Activated T-cell treated with anti-CD3 and anti-CD28 coated beads for 4 hours (primary cell): ENCODE measurements at places on chromosomes 4 and X.

DNA sequence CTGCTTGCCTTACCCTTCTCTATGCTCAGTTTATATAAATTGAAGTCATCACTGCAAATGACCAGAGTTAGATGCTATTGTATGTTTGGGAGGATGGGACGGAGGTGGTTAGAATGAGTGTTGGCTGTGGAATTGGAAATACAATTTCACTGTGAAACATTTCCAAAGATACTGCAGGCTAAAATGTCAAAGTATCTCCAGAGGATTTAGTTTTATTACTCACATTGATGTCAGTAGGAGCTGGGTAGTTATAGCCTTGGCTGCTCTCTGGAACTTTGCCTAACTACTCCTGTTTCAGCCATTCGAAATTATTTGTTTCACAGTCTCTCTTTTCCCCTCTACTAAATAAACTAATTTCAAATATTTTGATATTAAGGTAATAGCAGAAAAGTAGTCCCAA, 92.6 kb upstream of the PPP3CA start:
- DNase-seq = no peak

DNA sequence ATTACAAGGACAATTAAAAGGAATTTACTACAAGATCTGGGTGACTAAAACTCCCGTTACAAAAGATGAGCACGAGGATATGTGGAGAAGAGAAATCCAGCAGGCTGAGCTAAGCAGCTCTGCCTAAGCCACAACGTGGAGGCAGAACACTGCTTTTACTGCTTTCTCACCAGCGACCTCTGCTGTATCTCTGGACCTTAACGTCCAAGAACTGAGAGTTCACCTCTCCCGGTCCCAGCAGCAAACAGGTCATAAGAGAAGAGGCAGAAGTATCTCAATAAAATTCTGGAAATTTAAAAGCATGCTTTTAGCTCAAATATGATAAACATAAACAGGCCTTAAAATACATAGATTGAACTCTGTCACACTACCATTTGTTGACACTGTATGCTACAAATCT, 81.0 kb downstream of the ADGRA3 start:
- DNase-seq = no peak

GRCh38 chrX:16103625-16104024, 19.7 kb upstream of the GRPR start:
- no peak for DNase-seq

GRCh38 chrX:73563738-73564068, 706 bp downstream of the CHIC1 start:
- DNase-seq = no peak

DNA sequence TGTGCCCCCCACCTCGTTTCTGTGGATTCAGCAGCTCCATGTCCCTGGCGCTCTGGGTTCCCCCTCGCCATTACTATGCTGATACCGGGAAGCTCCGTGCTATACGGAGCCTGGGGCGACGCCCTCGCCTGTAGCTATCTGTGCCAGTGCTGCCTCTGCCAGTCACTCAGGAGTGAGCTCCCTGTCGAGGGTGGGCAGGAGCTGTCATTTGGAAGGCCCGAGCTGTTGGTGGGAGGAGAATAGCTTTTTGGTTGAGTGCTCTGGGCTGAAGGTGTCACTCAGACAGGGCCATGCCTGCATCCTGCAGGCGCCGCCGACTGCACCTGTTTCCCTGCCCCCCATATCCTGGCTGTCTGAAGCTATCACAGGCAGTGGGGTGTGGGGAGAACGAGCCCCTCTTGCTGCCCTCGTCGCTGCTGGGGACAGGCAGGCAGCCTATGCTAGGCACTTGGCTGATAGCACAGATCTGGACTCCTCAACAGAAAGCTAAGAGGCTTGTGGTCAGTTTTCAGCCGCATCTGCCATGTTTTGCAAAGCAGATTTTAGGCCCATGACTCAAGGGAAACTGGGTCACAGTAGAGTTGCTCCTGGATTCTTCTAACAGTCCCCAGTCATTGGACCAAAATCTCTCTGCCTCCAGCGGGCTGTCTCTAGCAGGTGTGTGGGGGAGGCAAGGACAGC, 31.8 kb downstream of the CPLX1 start:
- no peak for DNase-seq

DNA sequence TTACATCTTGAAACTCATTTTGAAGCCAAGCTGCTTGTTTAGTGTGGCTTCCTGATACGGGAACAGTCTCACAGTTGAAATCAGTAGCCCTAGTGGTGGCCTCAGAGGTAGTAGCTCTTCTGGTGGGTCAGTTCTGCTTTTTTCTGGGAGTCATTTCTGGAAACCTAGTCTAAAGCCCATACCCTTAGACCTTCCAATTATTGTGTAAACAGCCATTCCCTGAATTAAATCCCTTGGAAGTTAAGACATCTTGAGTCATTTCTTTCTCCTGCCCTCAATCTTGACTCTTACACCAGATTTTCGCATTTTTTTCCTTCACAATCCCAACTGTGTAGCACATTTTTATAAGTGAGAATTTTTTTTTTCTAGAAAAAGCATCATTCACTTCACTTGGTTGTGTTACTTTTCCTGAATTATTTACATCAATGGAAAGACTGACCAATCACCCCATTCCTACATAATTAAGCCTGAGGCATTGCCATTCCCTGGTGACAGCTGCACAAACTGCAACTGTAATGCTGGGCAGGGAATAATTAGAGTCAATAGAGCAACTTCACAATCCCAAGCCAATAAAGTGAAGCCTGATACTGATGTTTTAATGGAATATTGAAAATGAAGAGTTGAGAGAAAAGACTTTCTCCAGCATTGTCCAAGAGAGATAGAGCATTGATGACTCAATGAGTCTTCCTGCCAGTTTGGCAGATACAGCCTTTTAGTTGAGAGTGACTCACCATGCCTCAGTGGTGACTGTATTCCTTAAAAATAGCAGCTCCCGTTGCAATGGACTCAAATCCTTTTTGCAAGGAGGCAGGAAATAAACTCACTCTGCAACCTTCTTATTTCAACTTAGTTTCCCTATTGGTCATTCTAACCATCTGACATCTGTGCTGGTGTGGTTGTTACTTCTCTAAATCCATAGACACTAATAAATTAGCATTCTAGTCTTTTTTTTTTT, 13.0 kb upstream of the SEPSECS start:
- DNase-seq = no peak

- DNase-seq = no peak
These were observed 181.2 kb downstream of the AFF2 start for GRCh38 chrX:148681605-148682004.

DNA sequence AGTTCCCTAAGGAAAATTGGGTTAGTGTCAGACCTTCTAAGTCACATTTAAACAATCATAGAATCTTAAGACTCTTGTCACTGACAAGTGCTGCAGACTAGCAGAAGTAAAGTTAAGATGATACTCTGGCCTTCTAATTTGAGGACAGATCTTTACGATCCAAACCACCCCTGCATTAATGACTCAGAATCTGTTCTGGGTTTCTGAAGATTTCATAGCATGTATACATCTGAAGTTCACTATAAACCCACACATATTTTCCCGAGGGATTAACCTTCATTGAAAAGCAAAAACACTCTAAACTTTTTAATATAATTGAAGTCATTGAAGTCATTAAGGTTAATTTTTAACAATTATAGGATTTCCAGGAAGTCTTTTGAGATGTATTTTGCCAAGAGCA, 674.3 kb downstream of the IQCM start:
- DNase-seq = no peak

DNA sequence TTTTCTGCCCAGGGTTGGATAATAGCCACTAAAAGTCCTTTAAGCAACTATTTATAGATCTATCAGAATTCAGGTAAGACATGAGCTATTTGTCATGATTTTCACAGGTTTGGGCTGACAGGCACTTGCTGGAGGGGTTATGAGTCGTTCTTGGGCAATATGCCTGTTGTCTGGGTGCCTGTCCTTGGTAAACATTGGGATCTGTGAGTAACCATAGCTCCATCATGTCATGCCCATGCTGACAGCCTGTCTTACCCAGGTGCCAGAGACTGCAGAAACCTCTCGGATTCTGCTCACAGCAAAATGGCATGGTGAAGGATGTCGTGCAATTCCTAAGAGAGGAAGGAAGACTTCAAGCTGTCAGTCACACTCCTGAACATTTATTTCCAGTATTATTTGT, 116.0 kb upstream of the PUDP start:
- no peak for DNase-seq

- DNase-seq = no peak
These were observed 493 bp downstream of the TCEAL5 start for GRCh38 chrX:103275947-103276567.

- no peak for DNase-seq
These were observed 12.5 kb downstream of the CCNG2 start for GRCh38 chr4:77169481-77169880.
